Stimulated activated CD4-positive, alpha-beta T cell treated with anti-CD3 and anti-CD28 coated beads, TNF-alpha, amount 100 ng/mL, for 48 hours (primary cell): ENCODE measurements at places on chromosomes 3 and 15.

DNA sequence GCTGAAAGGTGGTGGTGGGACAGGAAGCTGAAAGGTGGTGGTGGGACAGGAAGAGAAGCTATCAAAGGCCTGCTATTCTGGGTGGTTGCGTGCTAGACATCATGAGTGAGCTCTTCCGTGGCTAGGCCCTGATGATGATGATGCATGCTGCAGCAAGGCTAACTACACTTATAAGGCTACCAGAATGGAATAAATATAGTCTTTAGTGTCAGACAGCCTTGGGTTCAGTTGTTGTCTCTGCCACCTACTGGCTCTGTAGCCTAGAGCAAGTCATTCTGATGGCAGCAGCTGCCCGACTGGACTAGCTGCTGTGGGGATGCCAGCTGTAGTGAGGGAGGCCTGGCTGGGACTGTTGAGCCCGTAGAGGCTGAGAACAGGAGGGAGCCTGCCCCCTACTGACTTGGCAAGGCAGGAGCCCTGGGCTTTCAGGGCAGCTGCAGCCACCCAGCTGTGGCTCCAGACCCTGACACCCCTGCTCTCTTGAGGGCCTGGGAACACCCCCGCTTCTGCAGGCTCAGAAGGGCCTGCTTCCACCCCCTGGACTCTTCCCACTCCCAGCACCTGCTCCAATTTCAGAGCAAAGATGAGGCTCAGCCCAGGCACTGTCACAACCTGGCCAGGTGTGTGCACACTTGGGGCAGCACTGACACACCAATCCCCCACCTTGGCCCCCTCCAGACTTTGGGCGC is 21.4 kb upstream of the ZBED2 start:
- DNase-seq, result peak; percentile 57

DNA sequence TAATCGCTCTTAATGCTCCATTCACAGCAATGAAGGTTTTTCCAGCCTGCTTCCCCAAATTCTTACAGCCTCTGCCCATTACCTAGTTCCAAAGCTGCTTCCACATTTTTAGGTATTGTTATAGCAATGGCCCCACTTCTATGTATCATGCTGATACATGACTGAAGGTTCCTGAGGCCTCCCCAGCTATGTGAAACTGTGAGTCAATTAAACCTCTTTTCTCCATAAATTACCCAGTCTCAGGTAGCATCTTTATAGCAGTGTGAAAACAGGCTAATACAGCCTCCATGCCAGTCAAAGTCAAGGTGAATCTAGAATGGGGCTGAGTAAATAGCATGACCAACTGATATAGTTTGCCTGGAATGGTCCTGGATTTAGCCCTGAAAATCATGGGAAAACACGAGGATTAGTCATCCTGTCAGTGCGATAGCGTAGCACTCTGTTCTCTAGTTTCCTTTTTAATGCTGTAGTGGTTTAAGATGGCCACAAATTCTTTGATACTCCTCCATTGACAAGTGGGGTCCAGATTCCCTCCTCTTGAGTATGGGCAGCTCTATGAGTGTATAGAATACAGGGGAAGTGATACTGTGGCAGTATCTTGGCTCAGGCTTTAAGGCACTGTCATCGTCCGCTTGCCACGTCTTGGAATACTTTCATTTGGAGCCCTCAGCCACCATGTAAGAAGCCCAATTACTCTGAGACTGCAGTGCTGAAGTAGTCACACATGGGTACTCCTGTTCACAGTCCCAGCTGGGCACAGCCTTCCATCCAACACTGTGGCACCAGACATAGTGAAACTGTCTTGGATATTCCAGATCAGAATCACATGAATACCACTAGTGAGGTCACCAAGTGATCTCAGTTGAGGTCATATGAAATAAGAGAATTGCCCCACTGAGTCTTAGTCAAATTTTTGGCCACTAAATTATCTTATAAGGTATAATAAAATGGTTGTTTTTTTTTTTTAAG is 94.0 kb upstream of the PLCL2 start:
- no peak for DNase-seq

DNA sequence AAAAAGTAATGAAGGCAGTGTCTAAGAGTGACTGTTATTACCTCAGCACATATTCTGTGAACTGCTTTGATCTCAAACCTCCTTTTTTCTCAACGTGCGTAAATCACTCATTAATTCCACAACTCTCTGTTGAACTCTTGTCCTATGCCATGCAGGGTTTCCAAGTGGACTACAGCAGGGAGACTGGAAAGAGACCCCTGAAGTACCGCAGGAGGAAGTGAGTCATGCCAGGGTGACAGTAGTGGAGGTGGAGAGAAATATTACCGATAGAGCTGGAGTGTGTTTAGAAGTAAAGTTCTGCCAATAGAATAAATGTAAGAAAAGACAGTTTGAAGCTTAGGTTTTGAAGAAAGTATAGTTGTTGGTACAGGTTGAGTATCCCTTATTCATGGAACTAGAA is 908.9 kb downstream of the ROBO1 start:
- no peak for DNase-seq

DNA sequence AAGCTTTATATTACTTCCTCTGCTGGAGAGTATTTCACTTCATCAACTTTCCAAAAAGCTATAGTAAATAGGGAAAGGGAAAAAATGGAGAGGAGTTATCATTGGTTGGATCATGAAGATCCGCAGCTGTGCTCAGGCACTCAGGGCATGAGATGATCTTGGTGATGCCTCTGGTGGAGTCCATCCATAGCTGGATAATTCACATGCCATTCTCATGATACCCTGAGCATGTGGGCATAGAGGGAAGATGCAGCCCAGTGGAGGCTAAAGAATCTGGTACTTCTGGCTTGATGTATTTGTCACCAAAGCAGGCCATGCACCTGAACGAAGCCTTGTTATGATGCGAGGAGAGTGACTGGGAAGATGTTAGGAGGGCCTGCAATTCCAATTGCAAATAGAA is 150.2 kb downstream of the CHST2 start:
- no peak for DNase-seq

DNA sequence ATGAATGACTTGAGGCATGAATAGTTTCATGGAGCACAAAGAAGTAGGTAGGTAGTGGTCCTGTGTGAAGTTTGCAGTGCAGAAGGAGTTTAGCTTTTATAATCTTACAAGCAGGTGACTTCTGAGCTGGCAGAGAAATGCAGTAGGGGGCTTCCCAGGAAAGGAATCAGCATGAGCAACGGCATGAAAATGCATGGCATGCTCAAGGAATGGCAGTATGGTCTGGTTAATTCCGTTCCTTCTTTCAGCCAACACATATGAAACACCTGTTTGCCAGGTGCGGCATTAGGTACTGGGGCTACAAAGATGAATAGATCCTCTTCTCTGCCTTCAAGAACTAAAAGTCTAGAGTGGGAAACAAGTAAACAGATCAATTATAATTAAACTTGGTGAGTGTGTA is 138.0 kb upstream of the BHLHE40 start:
- no peak for DNase-seq

- DNase-seq, result no peak
Observed at GRCh38 chr3:188574885-188575284, 420.9 kb downstream of the LPP start.

DNA sequence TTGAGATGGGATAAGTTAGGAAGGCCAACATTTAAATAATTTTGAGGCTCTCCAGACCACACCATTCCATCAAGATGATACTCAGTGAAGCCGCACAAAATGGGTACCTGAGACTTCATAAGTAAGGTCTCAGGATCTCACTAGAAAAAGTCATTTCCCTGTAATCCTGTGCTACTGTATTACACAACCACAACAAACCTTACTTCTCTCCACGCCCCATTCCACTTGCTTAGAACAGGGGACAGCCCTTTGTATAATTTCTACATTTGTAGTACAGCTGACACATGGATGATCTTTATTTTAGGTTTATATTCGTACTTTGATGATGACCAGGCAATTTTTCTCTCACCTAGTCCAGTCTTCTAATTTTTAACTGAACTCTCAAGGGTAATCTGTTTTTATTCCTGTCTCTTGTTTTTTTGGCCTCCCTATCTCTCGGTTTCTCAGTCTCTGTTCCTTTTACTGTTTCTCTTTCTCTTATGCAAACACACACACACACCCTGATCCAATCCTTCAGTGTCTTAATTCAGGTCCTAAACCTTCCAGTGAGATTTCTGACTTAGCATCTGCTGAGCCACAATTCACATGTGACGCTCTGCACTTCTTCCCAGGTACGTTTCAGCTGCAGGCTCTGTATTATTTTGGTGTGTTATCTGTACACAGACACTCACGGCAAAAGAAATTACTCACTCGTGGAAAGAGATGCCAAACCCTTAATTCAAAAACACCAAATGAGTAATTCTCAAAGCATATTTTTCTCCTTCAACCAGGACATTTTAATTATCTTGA is 223.2 kb upstream of the THBS1 start:
- no peak for DNase-seq

DNA sequence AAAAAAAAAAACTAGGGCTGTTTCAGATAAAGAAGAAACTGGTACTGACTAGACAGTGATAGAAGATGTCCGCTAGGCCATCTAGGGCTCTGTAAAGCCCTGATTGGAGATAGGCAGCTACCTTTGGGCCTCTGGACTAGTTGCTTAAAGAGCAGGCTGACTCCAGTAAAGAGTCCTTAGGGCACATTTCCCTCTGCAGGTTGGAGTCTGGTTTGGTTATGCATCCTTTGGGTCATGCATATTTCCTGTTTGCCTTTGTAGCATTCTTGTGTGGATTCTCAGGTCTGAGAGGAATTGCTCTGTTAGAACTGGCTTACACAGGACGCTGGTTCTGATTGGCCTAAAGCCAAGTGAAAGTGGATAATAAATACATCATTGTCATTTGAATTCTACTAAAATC is 165.5 kb upstream of the LRRN1 start:
- DNase-seq, result no peak

DNA sequence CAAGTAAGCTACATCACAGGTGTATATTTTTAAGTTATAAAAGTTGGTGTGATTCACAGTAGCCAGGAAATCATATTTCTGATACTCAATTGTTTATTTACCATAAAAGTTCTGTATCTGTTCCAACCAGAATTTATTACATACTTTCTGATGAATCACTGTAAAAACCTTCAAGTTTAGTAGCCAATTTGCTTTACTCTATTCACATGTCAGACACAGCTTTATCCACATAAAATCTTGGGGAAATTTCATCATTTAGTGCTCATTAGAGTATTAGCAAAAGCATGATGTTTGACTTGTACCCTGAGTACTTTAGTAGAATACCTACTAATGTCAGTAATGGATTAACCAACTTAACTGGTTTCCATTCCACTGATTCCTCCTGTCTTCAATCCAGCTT is 249.8 kb downstream of the POLQ start:
- no peak for DNase-seq

- no peak for DNase-seq
Observed at GRCh38 chr15:25652704-25653103, 210.4 kb downstream of the ATP10A start.

GRCh38 chr3:167372138-167372537 is 8.0 kb downstream of the ZBBX start:
- no peak for DNase-seq

- DNase-seq, result no peak
Observed at GRCh38 chr3:158105119-158105709, 1.0 kb downstream of the SHOX2 start.

GRCh38 chr3:5093731-5094130 is 28.4 kb upstream of the ARL8B start:
- DNase-seq, result no peak

DNA sequence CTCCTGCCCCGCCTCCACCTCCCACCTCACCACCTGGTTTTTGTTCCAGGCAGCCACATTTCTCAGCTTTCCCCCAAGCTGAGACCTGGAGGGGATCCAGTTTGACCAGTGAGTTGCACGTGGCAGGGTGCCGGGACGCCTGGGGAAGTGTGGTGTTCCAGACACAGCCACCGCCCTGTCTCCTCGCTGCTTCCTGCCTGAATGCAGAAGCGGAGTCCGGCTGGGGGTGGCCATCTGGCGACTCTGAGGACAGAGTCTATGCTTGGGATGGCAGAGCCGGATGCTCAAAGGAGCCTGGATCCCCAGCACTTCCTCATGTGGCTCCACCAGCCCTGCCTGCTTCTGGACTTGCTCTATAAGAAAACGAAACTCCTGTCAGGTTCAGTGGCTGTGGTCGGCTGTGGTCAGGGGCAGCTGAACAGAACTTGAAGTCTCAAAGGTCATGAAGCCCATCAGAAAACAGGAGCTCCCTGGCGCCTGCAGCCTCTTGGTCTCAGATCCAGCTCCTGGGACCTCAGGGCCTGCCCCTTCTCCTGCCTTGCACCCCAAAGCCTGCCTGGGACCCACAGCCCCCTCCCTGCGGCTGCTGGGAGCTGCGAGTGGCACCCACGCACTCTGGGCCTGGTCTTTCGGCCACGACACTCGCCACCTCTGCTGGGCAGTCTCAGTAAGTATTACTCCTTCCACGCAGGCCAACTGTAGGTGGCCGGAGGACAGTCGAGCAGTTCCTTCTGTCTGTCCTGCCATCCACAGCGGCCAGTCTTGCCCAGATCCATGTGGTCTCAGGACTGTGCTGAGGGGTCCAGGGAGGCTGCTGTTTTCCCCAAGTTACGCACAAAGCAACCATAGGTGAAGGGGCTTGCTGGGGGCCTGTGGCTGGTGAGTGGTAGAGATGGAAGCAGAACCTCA is 112.8 kb upstream of the MEF2A start:
- no peak for DNase-seq

GRCh38 chr3:171377859-171378258 is 82.3 kb downstream of the TNIK start:
- DNase-seq, result no peak

DNA sequence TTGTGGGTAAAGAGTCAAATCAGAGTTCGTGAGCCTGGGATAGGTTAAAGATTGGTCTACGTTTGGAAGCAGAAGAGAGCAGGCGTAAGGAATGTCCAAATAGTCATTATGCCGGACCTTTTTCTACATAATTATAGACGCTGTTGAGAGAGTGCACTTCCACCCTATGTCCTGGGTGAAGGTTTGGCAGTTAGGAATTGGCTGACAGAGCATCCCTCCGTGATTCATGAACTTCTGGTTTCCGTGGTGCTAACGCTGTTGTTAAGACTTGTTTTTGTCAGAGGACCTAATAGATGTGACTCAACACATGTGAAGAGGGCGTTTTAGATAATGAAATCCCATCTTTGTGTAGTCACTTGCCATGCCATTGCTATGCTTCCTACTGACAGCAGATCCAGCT is 1.1 kb downstream of the EAF1 start:
- peak; percentile 9 for DNase-seq

DNA sequence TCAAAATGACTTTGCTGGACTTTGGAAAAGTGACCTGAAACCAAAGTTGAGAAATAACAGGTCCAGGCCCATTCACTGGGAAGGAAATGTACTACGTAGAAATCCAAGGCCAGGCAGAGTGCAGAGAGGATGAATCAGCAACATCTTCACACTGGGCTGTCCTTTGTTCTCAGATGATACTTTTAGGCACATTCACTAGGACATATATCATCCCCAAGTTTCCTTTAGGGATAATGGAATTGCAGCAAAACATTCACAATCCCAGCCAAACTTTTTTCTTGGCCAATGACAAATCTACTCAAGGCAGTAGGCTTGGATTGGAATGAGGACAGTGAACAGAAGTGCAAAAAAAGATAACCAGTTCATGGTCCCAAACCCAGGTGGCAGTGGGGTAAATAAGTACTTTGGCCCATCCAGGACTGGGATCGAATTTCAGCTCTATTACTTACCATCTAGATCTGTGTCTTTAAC is 75.1 kb downstream of the CLDN11 start:
- no peak for DNase-seq

- no peak for DNase-seq
Observed at GRCh38 chr15:39140060-39140604, 440.7 kb upstream of the THBS1 start.
